ENCODE measurements at places on chromosomes 2 and 18. TPM values are rescaled to one million over a fixed set of nuclear protein-coding genes. Genes with fewer than 3 reads are reported as not detected.

NPHP1 gene
- 3.6 TPM for total RNA-seq

WNT6 gene
- not detected for total RNA-seq

SIGLEC15 gene
- 1.4 TPM for total RNA-seq

NMUR1 gene
- total RNA-seq, result 0.23 TPM

TET3 gene
- total RNA-seq, result 2.9 TPM

TAF4B gene
- 1.7 TPM for total RNA-seq

POMC gene
- total RNA-seq, result 0.59 TPM

CDH7 gene
- total RNA-seq, result not detected

OXER1 gene
- under 0.01 TPM for total RNA-seq

CAPN14 gene
- 0.12 TPM for total RNA-seq

MPHOSPH10 gene
- 23.0 TPM for total RNA-seq

TCF4 gene
- 148 TPM for total RNA-seq

EGR4 gene
- total RNA-seq, result not detected

FZD7 gene
- total RNA-seq, result 8.0 TPM

CPO gene
- 0.47 TPM for total RNA-seq

PRR30 gene
- not detected for total RNA-seq

IL36RN gene
- total RNA-seq, result not detected

ITPRIPL1 gene
- 0.75 TPM for total RNA-seq

C2orf74 gene
- total RNA-seq, result 8.0 TPM

CPLX4 gene
- not detected for total RNA-seq

HK2 gene
- total RNA-seq, result 30.7 TPM

FAM124B gene
- 0.12 TPM for total RNA-seq

C2orf81 gene
- total RNA-seq, result 0.98 TPM

CMPK2 gene
- total RNA-seq, result 0.35 TPM

CHST10 gene
- total RNA-seq, result 4.3 TPM

MGAT4A gene
- total RNA-seq, result 4.6 TPM

NDC80 gene
- total RNA-seq, result 6.8 TPM

HRH4 gene
- total RNA-seq, result 0.08 TPM

SH3YL1 gene
- total RNA-seq, result 33.5 TPM

COL6A3 gene
- total RNA-seq, result 1,351 TPM
